Sciatic nerve (tissue), 2 donors: ENCODE measurements at places on chromosomes 2 and 18.

- no peak for DNase-seq
Observed at GRCh38 chr18:2853926-2854664, 7.3 kb downstream of the EMILIN2 start.

DNA sequence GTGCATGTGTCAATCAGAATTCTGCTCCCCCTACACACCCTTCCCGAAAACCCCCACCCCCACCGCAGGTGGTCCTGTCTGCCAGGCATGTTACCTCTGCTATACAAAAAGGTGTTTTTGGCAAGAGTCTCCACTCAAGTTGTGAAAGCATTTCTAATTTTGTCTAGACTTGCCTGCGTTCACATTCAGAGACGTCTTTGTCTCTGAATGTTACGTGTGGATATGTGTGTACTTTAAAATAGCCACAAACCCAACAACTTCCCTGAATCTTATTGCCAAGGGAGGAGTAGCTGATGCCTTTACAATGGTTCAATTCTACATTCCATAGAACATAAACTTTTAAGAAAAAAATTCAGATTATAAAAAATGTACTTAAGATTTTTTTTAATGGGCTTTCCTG, 66.6 kb downstream of the ITGA4 start:
- no peak for DNase-seq

- peak; percentile 93 for DNase-seq
Observed at GRCh38 chr2:240997856-240998705, at the start of gene SNED1. TSS of gene SNED1 (plus strand) at chr2:240998618. CDS start at chr2:240998838, 220 bp downstream.

DNA sequence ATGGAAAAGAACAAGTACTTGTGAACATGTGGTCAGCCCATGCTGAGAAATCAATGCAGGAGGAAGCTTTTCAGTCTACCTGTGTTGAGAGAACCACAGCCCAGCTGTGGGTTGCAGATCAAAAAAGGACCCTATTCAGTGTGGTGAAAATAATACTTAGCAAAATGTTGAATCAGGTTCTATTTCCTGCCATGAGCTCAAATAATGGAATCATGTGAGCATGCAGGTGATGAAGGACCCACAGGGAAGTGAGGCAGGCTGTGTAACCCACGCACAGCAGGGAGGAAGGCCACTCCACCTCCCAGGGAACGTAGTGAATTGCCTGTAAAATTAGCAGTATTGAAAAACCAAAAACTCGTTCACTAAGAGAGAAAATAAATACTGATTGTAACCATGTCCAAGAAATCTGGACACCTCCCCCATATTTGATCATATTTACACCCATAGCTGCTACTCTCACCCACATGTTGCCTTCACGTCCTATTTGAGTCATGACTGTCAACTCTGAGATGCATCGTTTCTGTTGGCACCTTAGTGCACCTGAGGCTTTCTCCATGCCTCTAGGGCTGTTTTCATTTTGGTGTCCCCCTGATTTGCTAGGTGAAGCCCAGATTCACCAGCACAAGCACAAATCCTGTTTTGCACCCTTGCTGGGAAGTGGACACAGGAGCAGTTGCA, 20.5 kb upstream of the BCL2L11 start:
- DNase-seq: no peak

- no peak for DNase-seq
Observed at GRCh38 chr2:196316050-196316430, 144.7 kb upstream of the STK17B start.

DNA sequence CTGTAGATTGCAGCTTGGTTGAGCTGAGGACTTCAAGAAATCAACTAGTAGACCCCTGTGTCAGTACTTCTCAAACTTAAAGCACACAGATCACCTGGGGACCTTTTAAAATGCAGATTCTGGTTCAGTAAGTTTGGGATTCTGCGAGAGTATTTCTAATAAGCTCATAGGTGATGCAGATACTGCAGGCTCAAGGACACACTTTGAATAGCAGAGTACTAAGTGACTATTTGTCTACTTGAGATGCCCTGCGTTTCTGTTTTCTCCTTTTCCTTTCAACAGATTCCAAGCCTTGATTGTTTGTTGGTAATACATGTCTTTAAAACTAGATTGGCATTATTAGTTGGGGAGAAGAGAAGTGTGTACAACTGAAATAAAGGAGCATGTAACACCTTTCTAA, 6.7 kb downstream of the MIB1 start:
- no peak for DNase-seq

- DNase-seq: peak; percentile 77
Observed at GRCh38 chr2:136118819-136119716, 1.1 kb upstream of the CXCR4 start.

DNA sequence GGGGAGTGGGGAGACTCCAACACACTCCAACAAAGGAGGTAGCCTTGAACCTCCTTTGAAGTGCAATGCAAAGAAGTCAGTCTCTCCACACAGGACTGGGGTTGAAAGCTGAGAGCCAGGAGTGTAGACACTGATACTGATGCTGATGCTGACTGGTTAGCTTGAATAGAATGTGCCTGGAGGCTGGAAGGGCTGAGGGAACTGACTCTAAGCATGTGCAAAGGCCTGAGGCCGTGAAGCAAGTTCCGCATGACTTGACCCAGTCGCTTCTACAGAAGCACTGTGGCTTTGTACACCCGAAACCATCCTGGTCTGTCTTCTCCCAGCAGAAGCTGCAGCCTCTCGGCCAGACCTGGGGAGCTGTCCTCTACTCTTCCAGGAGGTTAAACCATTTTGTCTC, 10.4 kb downstream of the FOXI3 start:
- no peak for DNase-seq

DNA sequence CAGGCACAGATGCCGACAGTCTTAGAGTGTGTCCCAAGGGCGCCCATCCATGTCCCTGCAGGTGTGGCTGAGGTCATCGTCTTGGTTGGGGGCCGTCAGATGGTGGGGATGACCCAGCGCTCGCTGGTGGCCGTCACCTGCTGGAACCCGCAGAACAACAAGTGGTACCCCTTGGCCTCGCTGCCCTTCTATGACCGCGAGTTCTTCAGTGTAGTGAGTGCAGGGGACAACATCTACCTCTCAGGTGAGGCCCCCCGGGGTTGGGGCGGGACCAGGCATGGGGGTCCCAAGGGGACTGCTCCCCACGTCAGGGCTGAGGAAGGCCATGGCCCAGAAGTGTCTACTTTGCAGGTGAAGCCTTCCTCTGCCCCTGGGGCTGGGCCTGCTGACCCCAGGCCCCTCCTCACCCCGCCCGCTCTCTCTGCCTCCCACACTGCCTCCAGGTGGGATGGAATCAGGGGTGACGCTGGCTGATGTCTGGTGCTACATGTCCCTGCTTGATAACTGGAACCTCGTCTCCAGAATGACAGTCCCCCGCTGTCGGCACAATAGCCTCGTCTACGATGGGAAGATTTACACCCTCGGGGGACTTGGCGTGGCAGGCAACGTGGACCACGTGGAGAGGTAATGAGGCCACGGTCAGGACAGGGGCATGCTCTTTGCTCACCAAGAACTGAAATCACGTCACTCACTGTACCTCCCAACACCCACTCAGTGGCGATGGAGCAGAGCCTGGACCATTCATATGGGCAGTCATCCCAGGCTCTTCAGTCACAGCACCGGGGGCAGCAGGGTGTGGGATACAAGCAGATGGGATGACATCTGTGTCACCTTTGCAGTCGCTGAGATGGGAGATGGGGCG, 230.8 kb downstream of the ATAD2B start:
- DNase-seq: no peak

DNA sequence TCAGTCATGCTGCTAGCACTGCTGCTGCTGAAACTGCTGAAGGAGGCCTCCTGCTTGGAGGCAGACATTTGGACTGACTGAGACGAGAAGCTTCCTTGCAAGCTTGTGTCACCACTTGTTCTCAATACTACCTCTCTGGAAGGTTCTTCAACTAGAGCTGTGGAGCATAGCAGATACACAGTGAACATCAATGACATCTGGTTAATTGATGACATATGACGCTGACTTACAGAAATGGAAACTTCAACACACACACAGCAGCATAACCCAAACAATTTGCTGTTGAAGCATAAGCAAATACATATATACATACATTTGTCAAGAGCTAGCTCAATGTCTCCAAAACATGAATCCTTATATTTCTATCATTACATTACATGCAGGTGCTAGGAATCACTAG, 47.3 kb downstream of the PLEKHA3 start:
- DNase-seq: no peak

DNA sequence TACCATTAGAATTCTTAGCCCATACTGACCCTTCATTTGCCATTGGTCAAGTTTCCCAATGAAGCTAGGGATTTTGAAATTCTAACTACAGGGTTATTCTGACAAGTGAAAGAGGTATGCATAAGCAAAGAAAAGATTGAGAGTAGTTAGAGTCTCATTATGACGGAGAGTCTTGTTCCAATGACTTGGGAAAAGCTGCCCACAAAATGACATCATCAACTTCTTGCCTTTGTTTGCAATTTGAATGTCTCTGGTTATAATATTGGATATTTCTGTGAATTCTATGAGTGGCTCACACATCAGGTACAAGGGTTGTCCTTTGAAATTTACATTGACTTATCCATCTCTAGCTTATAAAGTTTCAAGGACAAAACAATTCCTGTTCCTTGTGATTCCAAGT, 772.2 kb downstream of the TRIB2 start:
- no peak for DNase-seq

GRCh38 chr18:74478880-74479279, 17.3 kb upstream of the CNDP2 start:
- no peak for DNase-seq

- no peak for DNase-seq
Observed at GRCh38 chr2:27281855-27282559, at the start of gene TRIM54. TSS of gene TRIM54 (plus strand) at chr2:27282429. CDS start at chr2:27282732, 303 bp downstream.

- DNase-seq: no peak
Observed at GRCh38 chr2:16652296-16653082, 13.1 kb downstream of the CYRIA start.

- DNase-seq: no peak
Observed at GRCh38 chr2:64934530-64934929, 54.7 kb upstream of the SLC1A4 start.

GRCh38 chr2:101328474-101329007, 20.0 kb upstream of the RNF149 start:
- no peak for DNase-seq

GRCh38 chr2:203559641-203560040, 24.5 kb upstream of the RAPH1 start:
- no peak for DNase-seq

DNA sequence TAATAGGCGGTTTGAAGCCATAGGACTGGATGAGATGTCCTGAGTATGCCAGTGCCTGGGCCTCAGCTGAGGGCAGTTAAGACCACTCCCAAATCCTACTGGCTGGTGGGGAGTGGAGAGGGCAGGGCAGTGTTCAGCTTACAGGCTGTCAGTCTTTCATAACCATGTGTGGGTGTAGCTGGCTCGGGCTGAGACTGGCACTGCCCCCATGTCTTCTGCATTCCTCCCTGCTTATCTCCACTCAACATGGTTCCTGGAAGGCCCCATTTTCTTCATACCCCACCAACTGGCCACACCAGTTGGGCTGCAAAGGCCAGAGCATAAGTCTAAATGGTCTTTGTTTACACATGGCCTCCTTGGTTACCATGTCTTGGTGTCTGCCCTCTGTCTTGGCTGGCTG, 17.2 kb upstream of the IL37 start:
- DNase-seq: no peak

DNA sequence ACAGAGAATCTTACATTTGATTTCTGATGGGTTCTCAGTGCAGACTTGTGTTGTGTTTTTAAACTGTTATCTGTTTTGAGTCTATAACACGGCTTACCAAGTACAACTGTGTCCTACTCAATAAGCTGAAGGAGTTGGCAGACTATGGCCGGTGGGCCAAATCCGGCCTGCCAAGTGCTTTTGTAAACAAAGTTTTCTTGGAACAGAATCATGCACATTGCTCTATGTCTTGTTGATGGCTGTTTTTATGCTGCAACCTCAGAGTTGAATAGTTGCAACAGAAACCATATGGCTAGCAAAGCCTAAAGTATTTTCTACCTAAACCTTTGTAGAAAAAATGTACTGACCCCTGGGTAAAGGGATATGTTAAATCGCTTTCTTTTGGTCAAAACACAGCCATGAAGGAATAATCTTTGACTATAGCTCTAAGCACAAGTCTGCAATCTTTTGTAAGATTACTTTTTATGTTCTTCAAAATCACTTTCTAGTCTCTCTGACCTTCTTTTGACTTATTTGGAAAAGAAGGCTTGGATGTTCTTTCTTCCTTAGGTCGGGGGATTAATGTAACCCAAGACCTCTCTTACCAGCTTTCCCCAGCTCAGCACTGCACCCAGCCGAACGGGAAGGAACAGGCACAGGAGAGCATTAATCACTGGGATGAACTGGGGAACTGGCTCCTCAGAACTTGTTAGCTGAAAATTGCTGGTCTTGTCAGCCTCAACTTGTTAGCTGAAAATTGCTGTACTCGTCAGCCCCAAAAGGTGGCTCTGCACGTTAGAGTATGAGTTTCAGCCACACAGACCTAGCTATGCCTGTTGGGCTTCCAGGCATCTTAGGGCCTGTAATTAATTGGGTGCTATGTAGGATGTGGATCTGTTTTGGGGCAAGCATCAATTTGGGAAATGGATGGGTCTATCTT, 75.4 kb downstream of the CD8B2 start:
- DNase-seq: no peak

DNA sequence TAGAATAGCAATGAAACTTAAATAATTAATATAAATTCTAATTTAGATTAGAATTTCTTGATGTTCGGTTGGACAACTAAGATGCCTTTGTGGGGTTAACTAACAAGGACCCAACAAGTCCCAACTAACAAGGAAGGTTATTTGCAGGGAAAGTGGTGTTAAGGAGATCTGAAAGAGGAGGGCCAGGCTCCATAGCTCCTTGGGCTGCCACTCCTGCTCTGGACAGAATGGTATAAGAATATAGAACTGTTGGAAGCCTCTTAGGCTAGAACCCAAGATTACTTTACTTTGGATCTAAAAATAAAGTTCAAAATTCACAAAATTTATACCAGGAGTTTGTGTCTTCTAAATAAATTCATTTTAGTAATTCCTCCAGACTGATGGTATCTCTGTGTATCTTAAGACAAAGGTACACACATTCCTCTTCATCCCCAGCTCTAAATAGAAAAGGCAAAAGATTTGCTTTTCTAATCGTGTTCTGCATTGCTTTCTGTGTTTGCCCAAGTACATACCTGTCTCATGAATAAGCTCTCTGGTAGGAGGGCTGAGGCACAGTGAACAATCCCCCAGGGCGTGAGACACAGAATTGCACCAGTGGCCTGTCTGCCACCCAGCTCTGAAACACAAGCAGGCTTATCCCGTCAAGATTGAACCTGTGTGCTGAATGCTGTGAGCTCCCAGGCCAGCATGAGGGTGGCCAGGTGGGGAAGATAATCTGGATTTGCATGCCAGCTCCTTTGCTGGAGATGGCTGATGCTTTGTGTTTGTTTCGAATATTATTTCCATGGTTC, 176.0 kb downstream of the ACKR3 start:
- no peak for DNase-seq

- no peak for DNase-seq
Observed at GRCh38 chr2:48251437-48252148, 278.4 kb upstream of the STON1 start.

- no peak for DNase-seq
Observed at GRCh38 chr18:54824761-54825160, 3.5 kb upstream of the RAB27B start.

GRCh38 chr2:167862782-167863181, 384.6 kb downstream of the STK39 start:
- no peak for DNase-seq
